ENCODE measurements at places on chromosomes 1 and 21. TPM values are rescaled to one million over a fixed set of nuclear protein-coding genes. Genes with fewer than 3 reads are reported as not detected.
A peak's percentile ranks its signal among the peaks of the same experiment; 100 is the strongest.

KCNE2 gene
- 0.52 TPM for total RNA-seq

BRDT gene
- total RNA-seq = not detected

DNA sequence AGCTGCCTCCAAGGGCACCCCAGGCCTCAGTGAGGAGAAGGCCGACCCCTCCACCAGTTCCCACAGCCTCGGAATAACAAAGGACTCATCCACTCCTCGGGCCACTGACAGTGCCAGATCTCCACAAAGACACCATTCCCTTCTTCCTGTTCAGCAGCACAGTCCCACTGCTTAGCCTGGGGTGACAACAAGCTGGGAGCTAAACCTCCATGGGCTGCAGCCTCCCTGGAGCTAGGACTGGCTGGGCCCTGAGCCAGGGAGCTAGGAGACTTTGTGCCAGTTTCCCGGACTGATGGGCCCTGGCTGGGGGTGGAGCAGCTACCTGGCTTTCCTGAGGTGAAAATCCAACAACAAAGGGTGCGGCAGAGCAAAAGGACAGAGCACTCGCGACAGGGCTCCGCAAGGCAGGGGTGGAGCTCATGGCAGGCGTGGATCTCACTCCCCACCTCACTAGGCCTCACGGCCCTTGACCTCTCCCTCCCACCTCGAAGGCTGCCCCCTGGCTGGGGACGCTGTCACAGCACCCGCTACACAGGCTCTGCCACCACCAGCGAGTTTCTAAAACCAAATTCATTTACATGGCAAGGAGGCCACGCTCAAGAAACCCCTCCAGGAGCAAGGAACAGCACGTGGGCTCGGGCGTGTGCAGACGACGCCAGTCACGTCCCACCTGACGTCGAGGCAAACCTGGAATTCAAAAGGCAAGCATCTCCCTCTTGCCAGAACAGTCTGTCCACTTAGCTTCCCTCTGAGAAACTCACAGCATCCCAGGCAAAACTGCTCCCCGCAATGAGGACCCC, 13.8 kb downstream of the SLC35E2B start:
- H3K4me1 ChIP-seq = peaks cover 6% of the 10 kb centered on the region
- peaks cover 6% of the 10 kb centered on the region for H3K36me3 ChIP-seq
- no peaks in the 10 kb centered on the region for H3K27me3 ChIP-seq
- peak; percentile 61 for DNase-seq

GRCh38 chr1:119286587-119287181, 81.9 kb upstream of the HAO2 start:
- H3K4me1 ChIP-seq = no peaks in the 10 kb centered on the region
- H3K4me3 ChIP-seq = no peak overlapping the region
- no peaks in the 10 kb centered on the region for H3K36me3 ChIP-seq
- H3K27ac ChIP-seq = no peak overlapping the region
- DNase-seq = no peak
- no peaks in the 10 kb centered on the region for H3K27me3 ChIP-seq

DNA sequence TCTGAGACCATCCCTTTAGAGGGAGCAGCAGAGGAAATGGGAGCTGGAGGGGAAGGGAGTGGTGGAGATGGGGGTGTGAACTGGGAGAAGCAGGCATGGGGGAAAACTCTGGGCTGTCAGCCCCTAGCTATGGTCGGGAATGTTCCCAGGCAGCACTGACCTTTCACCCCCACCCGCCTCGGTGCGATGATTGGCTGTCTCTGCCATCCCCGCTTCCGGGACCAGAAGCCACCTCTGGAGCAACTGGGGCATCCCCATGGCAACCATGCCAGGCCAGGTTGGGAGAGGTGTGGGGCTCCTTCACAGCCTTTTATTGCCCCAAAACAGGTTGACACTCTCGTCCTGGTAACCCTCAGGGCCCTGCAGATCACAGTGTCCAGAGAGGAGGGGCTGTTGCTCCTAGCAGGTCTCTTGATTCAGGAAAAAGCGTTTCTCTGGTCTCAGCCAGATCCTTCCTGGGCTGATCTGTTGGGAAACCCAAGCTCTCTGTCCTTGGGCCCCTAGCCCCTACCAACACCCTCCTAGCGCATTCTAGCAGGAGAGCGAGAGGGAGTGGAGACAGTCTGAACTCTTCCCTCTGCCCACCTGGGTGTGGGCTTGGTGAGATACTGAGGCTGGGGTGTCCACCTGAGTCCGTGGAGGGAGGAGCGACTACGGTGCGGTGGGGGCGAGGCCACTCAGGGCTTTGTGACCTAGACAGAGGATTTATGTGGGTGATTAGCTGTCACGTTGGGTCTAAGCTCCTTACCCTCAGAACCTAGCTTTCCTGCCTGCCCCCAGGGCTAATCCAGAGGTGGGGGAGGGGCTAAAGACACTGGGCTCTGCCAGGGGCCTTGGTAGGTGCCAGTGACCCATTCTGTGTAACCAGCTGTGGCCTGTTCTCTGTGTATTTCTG, 12.2 kb upstream of the SLC6A9 start:
- DNase-seq = no peak
- no peaks in the 10 kb centered on the region for H3K27me3 ChIP-seq
- H3K27ac ChIP-seq = no peak overlapping the region
- H3K4me1 ChIP-seq = no peaks in the 10 kb centered on the region

DNA sequence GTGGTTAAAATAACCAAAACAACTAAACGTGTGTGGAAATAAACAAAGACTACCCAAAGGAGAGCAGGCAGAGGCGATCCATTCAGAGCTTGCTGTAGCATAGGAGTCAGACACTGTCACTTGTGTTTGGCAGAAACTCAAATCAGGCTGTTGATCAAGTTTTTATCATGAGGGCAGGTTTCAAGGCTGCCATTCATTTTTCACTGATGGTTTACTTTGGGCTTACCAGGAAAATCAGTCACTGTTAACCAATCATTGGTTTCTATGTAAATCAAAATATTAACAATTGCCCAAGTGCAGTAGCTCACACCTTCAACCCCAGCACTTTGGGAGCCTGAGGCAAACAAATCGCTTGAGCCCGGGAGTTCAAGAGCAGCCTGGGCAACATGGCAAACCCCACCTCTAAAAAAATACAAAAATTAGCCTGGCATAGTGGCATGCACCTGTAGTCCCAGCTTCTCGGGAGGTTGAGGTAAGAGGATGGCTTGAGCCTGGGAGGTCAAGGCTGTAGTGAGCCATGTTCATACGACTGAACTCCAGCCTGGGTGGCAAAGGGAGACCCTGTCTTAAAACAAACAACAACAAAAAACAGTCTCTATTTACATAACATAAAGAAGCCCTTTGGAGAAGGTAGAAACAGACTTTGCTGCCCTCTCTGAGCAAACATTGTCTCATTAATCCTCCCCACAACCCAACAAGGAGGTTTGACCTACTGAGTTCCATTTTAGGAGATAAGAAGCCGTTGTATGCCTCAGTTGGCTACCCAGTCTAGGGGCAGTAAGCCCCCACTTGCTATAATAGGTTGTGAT, 21.1 kb upstream of the ETS2 start:
- no peak overlapping the region for H3K4me3 ChIP-seq
- no peaks in the 10 kb centered on the region for H3K36me3 ChIP-seq
- H3K27me3 ChIP-seq = no peaks in the 10 kb centered on the region
- H3K4me1 ChIP-seq = no peaks in the 10 kb centered on the region
- DNase-seq = no peak
- H3K27ac ChIP-seq = no peak overlapping the region

- H3K4me3 ChIP-seq = no peak overlapping the region
- no peaks in the 10 kb centered on the region for H3K27me3 ChIP-seq
- DNase-seq = no peak
- no peaks in the 10 kb centered on the region for H3K4me1 ChIP-seq
- no peak overlapping the region for H3K27ac ChIP-seq
Observed at GRCh38 chr1:234238060-234238459, 135.2 kb upstream of the COA6 start.

DNA sequence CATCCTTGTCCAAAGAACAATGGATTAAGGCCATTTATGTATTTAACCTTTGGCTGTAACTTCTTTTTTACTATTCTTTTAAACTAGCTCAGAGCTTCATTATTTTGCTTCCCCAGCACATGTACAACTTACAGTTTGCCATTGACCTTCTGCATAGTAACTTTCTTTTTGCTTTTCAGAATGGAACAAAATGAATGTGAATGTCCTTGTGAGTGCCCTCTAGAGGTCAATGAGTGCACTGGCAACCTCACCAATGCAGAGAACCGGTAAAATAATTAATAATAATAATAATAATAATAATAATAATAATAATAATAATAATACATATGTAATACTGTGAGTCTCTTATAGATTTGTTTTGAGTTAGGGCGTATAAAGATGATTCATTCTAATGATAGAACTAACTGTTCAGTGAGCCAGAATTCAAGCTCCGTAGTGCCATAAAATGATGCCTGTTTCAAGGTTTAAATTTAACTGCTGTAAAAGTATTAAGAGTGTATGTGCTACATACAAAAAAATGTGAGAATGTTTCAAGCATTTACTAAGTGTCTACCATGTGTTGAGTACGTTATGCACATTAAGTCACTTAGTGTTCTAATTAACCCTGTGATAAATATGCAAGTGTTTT, 69.0 kb upstream of the RAVER2 start:
- H3K4me1 ChIP-seq = no peaks in the 10 kb centered on the region
- peaks cover 32% of the 10 kb centered on the region for H3K36me3 ChIP-seq
- H3K27me3 ChIP-seq = no peaks in the 10 kb centered on the region
- H3K4me3 ChIP-seq = no peak overlapping the region
- no peak overlapping the region for H3K27ac ChIP-seq

All from upper lobe of right lung (tissue), 1 donor.